ENCODE measurements at places on chromosomes 5 and 9.
A peak's percentile ranks its signal among the peaks of the same experiment; 100 is the strongest.

- DNase-seq = no peak
These were observed 9.8 kb upstream of the RICTOR start for GRCh38 chr5:39083968-39084367.

DNA sequence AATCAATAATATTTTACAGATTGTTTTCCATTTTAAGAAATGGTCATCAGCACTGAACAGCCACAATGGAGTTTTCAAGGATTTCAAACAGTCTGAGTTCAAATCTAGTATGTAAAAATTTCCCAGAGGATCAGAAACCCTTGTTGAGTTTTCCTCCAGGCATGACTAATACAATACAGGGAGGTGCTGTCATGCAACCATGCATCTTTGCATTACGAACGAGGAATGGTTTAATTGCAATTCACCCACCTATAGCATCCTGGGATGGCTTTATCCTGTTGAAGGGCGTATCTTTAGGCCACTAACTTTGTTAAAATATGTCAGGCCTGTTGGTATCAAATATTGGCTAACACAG lies 196.4 kb downstream of the EFNA5 start:
- no peak for DNase-seq

- no peak for DNase-seq
These were observed 407.2 kb upstream of the SGCD start for GRCh38 chr5:155919725-155920124.

DNA sequence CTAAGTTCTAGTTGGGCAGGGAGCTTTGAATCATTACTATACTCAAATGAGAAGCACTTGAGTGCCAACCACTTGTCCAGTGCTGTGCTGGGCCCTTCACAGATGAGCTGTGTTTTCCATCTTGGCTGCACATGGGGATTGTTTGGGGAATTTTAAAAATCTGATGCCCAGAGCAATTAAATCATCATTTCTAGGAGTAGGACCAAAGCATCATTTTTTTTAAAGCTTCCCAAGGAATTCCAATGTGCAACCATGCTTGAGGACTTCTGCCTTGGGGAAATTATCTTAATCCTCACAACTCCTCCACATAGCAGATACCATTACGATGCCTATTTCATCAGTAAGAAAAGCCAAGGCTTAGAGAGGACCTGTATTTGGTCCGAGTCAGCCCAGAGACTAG lies 131.4 kb downstream of the TMEM174 start:
- DNase-seq = no peak

GRCh38 chr9:23380821-23381220 lies 445.2 kb downstream of the ELAVL2 start:
- DNase-seq = no peak

- no peak for DNase-seq
These were observed 86.7 kb upstream of the ICE1 start for GRCh38 chr5:5335700-5336264.

GRCh38 chr5:60401526-60401925 lies 298.4 kb downstream of the DEPDC1B start:
- DNase-seq = no peak

- no peak for DNase-seq
These were observed 130.2 kb downstream of the MAT2B start for GRCh38 chr5:163635631-163636030.

DNA sequence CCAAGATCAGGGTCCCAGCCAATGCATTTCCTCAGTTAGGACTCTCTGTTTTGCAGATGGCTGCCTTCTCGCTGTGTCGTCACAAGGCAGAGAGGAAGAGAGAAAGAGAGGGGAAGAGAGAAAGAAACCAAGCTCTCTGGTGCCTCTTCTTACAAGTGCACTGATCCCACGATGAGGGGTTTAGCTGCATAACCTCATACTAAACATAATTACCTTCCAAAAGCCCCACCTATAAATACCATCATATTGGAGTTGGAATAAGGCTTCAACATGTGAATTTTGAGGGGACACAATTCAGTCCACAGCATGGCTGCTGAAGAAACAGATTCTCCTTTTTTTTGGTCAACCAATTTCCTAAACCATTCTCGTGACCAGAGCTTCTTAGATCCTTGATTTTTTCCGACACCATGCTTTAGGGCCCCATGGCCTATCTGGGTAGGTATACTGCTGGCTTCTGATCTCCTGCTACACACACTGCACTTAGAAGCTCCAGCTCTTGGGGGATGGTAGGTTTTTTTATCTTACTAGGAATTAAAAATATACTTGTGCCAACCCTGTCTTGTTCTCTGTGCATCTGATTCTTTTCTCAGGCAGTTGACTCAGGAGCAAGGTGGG lies 5.1 kb downstream of the CAMK4 start:
- no peak for DNase-seq

- DNase-seq = no peak
These were observed 21.9 kb downstream of the KDM4C start for GRCh38 chr9:6779417-6780241.

- DNase-seq = no peak
These were observed 63.3 kb upstream of the GAS1 start for GRCh38 chr9:87010626-87011025.

DNA sequence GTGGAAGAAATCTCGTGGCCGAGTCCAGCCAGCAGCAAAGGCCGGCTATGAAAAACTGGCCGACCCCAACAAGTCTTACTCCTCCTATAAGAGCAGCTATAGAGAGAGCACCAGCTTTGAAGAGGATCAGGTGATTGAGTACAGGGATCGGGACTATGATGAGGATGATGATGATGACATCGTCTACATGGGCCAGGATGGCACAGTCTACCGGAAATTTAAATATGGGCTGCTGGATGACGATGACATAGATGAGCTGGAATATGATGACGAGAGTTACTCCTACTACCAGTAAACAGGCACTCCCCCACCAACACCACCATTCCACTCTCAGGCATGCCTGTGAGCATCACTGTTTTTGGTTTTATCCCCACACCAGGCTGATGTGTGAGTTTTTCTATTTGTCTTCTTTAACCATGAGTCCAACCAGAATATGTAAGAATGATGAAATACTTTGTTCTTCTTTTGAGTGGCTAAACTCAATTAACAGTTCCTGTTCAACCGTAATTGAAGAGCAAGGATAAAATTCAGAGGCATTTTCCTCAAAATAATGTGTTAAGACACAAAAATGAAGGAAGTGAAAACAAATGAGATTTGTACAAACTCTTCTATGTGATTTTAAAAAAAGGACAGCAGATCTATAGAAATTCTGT lies 35.5 kb downstream of the RFK start:
- DNase-seq = no peak

DNA sequence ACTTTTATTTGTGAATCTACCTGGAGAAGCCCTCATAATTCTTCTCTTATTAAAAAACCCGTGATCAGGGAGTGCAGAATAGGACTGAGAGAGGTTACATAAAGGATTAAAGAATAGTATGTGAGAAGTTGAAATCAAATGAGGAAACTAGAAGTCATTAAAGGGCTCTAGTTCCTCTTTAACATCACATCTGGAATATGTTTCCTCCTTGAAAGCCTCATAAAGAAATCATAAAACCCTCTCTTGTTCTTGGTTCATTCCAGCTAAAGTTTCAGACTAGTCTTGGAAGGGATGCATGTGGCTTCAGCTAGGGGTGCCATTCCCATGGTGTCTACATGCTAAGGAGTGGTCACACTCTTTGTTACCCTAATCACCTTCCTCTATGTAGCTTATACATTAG lies 5.7 kb upstream of the C5orf46 start:
- no peak for DNase-seq

DNA sequence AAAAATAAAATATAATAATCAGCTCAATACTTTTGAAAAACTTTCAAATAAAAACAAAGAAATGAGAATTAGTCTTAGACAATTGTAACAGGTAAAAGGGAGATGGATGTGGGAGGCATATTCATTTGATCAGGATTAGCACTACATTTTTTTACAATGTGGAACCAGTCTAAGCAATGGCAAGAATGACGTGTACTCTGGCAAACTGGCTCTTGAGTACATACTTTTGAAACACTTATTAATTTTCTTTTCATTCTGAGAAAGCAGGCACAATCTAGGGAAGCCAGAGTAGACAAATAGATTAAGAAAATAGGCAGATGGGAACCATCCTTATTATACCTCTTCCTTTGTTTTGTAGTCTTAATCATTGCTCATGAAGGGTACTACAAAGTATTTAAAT lies 79.7 kb downstream of the MEF2C start:
- no peak for DNase-seq

DNA sequence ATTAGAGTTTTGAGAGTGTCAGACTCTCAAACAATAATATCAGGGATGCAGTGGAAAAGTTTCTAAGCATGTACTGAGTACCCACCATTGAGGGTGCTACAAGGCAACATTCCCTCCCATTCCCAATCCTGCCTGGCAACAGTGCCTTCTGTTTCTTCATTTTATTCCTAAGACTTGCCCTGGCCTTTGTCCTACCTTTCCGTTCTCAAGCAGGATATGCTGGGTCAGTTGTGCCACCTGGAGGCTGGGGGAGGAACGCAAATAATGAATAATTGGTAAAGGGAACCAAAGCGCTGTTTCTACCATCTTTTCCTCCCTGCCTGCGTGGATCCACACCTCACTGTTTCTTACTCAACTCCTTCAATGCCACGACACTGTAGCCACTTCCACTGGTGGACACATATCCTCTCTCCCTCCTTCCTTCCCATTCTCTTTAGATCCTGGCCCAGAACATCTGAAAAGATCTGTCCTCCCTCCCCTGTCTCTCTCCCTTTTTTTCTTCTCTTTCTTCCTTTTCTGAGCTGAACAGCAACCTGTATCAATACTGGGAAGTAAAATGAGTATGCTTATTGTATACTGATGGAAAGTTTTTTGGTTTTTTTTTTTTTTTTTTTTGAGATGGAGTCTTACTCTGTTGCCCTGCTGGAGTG lies 149.5 kb downstream of the C9orf152 start:
- DNase-seq = peak; percentile 17

GRCh38 chr9:130770679-130771442 lies 64.2 kb upstream of the ABL1 start:
- peak; percentile 57 for DNase-seq

DNA sequence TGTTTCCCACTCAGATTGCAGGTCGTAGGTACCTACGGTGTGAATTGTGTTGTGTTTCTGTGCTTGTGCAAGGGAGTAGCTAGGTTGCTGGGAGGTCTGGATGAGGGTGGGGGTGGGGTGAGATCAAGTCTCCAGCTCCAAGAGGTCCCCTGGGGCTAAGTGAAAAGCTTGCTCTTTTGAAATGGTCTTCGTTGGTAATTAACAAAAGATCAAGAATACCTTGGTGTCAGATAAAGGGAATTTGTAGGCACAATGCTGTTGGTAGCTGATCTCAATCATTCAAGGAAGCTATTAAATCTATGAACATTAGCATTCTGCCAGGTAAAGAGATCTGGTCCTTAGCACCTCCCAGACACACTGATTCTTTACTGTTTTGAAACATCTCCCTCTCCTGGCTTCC lies 928 bp upstream of the PCDHGC4 start:
- no peak for DNase-seq

DNA sequence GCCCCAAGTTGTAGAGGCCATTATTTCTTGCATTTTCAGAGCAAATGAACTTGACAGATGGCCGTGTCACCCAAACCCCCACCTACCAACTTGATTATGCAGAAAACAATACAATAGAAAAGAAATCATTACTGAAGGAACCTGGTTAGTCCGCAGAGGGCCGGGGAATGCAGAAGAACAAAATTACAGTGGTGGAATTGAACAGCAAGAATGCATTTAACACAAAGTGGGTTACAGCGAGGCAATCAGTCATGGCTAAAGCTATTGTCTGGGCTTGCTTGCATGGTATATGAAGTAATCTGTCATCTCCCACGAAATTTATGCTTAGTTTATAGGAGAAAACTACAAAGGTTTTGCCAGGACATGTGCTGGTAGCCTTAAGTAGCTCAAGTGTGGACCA lies 238.3 kb upstream of the IRX1 start:
- no peak for DNase-seq

GRCh38 chr9:83013867-83014605 lies 48.9 kb downstream of the RASEF start:
- DNase-seq = no peak

GRCh38 chr5:164688437-164688836 lies 1183.0 kb downstream of the MAT2B start:
- no peak for DNase-seq

GRCh38 chr5:173963867-173964441 lies 25.0 kb upstream of the C5orf47 start:
- peak; percentile 92 for DNase-seq

GRCh38 chr9:137412431-137412830 lies 10.5 kb downstream of the EXD3 start:
- DNase-seq = no peak

DNA sequence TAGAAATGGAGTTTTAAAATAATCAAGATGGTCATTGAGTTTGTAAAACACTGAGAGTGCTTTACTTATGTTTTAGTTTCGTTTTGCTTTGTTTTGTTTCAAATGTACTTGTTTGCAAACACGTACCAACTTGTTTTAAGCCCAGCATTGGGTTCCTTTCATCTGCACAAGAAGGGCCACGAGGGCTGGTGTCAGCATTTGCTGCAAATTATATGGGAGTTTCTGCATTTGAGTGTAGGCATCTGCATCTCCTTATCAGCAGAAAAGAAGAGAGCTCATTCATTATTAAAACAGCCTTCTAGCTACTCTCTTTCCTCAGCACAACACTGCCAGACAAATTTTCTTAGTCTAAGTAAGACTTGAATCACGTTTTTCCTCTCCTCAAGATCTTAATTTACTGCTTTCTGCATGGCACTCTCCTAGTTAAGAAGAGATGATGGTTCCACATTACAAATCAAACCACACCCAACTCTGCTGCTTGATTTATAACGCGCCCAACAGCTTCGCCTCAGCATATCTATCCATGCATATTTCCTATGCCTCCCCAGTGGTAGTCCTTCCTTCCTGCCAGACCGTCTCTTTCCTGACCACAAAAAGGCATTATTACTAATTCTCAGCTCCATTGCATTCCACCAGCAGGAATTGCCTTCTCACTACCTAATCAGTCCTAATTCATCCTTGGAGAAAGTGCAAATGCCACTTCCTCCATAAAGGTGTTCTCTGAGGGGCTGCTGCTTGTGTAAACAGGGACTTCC lies 95.2 kb upstream of the CAST start:
- DNase-seq = no peak

GRCh38 chr5:14476786-14477435 lies 104.7 kb upstream of the OTULINL start:
- no peak for DNase-seq
